T-cell (primary cell): ENCODE measurements at places on chromosomes 12 and 14.

DNA sequence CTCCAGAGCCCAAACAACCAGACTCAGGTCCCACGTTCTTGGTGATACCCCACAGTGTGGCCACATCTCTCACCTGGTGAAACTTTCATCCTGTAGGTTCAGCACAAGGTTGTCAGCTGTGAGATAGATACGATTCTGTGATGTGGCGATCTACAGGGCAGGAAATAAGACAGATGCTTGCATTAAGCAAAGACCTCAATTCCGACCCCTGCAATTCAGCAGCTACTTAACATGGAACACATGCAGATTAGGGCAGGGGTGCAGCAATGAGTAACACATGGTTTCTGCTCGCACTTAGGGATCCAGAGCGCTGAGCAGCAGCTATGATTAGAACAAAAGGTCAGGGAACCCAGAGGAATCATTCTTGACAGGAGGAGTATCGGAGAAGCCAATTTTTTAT is 4.1 kb downstream of the PHB2 start:
- DNase-seq = no peak

DNA sequence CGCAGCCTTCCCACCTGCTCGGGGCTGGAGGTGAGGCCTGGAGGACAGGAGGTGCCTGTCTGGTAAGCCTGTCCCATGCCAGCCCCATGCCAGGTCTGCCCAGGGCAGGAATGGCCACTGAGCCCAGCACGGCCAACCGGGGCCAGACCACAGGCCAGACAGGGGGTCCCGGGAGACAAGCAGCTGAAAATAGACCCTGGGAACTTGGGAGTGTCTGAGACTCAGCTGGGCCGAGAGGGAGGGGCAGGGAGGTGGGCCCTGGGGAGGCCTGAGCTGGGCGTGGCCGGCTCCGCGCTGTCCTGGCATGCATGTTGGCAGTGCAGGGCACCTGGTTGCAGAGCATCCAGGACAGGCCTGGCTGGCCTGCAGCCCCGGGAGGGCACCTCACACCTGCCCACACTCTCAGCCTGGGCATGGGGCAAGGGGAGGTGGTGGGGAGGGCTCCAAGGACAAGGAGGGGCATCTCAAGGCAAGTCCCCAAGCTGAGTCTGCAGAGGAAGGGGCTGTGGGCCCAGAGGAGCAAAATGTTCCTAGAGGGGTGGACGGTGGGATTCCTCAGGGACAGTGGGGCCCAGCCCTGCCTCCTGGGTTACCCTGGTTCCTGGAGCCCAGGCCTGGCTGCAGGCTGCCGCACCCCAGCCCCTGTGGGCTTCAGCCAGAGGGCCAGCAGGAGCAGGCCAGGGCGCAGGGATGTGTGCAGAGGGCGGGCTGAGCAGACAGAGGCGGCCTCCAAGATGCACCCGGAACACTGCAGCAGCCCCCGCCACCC is 3.2 kb upstream of the CRIP1 start:
- DNase-seq = no peak

DNA sequence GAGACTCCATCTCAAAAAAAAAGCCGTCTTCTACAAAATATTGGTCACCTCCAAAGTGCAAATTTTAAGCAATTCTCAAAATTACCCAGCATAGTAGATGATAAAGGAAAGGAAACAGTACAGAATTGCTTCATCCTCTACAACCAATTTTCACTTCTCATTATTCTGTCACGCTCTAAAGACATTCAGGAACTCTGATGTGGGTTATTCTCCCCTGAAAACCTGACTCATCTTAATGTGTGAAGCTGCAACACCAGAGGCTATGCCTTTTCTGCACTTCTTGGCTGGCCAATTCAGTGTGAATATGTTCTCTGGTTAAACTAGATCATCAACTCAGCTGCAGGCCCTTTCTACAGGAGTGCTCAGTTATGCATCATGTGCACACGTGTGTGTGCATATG is 11.0 kb downstream of the PTGER2 start:
- DNase-seq = no peak

GRCh38 chr12:116459011-116459875 is 99.9 kb upstream of the MAP1LC3B2 start:
- DNase-seq = no peak

DNA sequence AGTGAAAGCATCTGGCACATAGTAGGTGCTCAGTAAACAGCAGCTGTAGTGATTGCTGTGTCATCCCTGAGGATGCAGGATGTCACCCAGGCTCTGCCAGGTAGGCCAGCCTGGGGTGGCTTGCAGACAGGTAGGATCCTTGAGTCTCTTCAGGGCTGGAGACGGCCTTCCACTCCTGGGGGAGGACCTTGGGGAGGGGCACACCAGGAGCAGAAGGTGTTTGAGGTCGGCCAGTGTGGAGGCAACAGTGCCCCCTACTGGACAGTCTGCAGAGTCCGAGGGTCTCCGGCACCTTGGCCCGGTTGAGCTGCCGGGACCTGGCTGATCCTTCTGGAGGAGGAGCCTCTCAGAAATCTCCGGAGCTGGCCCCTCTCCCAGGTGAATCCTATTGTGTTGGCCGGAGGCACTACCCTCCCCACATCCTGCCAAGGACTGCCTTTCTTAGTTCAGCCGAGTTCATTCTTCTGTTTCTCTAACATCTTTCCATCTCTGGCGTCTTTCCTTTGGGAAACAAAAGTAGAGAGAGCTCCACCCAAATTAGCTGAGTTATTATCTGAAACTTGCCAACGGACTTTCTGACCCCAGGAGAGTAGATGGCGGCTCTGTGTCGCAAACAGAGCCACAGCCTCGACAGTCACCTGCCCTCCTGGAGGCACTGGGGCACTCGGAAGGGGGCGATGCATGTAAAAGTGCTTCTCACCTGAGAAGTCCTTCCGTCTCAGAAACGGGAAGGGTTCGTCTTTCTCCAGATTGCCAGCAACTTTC is 41.8 kb upstream of the CLMN start:
- no peak for DNase-seq

- no peak for DNase-seq
Measured at GRCh38 chr12:54311051-54311450, 10.2 kb upstream of the NFE2 start.

DNA sequence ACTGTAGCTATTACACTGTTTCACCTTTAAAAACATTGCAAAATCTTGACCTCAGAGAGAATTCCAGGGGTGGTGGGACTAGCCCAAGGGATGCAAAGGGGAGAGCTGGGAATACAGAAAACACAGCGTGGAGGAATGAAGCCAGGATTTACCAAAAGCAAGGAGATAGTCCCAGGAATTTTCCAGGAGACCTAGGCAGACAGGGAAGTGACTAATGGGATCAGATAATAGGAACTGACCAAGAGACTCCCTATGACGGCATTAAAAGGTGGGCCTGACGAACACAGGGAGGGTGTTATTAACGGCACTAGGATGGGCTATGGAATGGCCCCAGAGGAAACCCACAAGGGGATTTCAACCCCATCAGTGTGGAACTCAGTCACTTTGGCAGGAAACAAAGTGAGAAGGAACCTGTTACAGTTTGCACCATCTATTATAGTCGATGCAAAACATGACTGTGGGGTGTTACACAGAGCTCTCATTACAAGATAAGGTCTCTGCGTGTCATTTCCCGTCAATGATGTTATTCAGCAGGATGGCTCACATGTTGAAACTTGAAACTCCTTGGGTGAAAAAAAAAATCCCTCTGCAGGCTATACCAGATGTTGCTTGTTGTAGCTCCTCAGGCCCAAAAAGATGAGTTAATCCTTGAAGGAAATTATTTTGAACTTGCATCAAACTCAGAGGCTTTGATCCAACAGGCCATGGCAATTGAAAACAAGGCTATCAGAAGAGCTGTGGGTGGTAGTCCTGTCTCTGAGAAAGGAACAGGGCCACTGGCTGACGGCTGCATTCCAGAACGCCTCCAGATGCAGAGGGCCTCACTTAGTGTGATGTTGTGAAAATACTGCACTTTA is 58.7 kb downstream of the DRAM1 start:
- no peak for DNase-seq

- DNase-seq = no peak
Measured at GRCh38 chr14:96151242-96151641, 53.4 kb upstream of the BDKRB2 start.

- no peak for DNase-seq
Measured at GRCh38 chr12:76422154-76422542, 73.9 kb upstream of the BBS10 start.

DNA sequence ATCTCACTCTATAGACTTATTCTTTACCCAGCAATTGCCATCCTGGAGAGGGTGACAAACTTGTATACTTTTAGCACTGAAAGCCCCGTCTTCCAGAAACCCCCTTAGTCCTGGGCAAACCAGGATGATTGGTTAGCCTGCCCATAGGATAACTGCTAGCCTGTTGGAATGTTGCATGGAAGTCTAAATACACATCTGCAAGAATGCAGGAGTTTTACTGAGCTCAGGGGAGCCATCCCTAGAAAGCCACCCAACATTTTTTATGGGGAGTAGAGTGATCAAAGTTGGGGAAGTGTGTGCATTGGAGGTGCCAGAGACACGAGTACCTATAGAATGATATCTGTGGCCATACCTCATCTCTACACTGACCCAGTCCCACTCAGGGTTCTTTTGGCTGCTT is 155.7 kb downstream of the NRXN3 start:
- no peak for DNase-seq

DNA sequence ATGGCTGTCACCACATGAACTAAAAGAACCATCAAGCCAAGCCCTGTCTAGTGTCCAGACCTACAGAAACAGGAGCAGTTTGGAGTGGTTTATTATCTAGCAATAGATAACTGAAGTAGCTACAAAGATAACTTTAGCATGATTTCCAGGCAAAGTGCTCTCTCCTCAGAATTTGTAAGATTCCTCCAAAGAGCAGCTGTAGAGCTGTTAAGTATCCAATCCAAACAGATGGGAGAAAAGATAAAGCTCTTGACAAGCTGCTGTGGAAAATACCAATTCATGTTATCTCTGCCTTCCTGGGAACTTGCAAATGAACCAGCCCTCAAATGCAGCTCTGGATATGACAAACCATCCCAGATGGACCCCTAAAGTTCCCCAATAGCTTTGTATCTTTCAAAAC is 78.9 kb upstream of the RESF1 start:
- DNase-seq = no peak

GRCh38 chr12:24948757-24949722 is at the start of gene BCAT1:
TSS of gene BCAT1 (minus strand) at chr12:24949101. CDS start at chr12:24948932, 169 bp downstream.
- DNase-seq = no peak

DNA sequence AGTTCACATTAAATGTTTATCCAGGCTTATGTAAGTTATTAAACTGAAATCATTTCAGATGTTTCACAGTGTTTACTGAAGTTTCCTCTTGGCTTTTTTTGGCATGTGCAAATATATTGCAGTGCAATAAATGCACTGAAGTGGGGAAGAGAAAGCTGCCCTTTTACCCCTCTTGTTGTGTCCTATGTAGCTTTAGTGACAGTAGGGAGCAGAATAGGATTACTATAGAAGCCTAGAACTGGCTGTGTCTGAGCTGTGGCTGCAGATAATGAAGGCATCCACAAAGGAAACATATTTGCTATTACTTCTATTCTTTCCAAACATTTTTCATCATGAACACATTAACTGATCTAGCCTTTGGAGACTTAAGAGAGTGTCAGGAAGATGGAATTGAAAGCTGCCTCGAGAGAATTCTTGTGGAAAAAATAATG is 24.1 kb upstream of the CNTN1 start:
- DNase-seq = no peak
